NCI-H1694 (cell line): ENCODE measurements at places on chromosomes 5 and 9.

GRCh38 chr5:145787001-145787400 is 48.1 kb downstream of the PRELID2 start:
- DNase-seq, result no peak

- no peak for DNase-seq
These were observed 143.2 kb downstream of the RMI1 start for GRCh38 chr9:84123648-84124406.

DNA sequence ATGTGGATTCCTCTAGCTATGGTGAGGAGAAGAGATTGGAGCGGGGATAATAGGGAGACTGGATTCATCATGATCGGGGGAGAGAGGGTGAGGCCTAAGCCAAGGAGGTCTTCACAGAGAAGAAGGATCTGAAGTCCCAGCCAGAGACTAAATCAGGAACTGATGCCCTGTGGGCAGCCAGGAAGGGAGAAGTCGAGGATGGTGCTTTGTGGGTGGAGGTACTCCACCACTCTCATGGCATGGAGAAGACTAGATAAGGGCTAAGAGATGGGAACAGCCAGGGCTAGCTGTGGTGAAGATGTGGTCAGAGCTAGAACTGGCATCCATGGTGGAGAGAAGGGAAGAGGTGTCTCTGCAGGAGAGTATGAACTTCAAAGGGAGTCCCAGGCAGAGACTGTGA is 3.0 kb upstream of the RGS14 start:
- no peak for DNase-seq

DNA sequence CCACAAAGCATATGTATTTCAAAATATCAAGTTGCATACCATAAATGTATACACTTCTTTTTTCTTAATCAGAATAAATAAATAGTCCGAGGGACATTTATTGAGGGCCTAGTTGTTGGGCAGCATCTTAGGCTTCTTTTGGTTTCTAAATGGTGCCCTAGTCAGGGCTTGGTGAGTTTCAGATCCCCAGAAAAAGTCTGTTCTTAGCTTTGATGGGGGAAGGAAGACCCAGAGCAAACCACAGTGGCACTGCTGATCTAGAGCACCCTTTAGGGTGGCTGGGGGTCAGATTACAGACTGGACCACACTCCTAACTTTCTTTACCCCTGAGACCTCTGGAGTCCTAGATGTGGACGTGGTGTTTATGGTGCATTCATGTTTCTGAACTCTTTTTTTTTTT is 97.8 kb downstream of the C9orf152 start:
- DNase-seq, result no peak

DNA sequence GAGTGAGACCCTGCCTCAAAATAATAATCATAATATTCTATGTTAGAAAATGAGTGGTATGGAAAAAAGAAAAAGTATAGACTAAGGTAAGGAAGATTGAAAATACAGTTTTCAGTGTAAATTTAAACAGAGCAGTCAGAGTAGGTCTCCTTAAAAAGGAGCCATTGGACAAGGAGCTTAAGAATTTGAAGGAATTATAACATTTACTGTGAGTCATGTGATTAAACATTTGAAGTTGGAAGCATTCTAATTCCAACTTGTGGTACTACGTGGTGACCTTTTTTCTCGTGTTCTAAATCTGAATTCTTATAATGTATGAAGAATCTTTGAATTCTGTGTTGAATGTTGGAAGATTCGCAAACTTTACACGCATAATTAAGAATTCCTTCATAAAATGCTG is 39.3 kb upstream of the TMEM171 start:
- no peak for DNase-seq

GRCh38 chr9:74672237-74672636 is 175.1 kb downstream of the RORB start:
- no peak for DNase-seq
